ENCODE measurements at places on chromosomes 2 and 18.

DNA sequence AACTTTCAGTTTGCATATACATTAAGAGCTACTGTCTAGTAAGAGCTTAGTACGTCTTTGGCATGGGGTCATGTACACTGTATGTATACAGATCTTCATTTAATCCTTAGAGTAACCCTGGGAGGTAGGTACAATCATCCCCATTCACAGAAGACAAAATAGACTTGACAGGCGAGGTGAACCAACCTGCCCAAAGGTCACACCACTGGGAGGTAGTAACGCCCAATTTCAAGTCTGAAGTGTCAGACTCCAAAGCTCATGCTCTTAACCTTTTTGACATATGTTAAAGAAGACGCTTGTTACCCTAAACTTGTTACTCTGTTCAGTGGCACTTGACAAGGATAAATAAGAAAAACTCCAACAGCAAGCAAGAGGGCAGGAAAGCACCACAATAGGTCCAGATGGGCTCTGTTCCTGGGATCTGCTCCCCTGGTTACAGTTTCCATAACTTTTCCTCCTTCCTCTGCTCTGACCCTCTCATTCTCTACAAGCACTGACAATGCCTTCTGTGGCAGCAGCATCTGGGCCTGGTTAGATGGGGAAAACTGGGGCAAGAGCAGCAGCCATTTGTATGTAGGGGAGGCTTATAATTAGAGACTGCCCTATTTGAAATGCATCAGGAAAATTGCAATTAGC lies 64.7 kb upstream of the SERTAD2 start:
- DNase-seq = no peak

DNA sequence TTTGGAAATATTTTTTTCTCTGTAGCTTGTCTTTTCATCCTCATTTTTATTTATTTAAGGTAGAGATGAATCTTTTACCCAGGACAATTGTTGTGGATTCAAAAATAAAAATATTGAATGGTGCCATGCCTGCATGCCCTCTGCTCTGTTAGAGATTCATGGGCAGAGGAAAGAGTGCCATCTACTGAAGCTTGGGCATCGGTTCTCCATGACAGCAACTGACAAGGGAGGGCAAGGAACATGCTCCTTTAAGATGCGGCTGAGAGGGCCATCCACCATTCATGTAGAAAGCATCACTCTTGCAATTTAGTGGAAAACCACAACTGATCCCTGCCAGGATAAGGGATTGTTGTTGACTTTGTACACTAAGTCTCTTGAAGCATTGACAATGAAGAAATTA lies 79.9 kb downstream of the PARD3B start:
- DNase-seq = no peak

DNA sequence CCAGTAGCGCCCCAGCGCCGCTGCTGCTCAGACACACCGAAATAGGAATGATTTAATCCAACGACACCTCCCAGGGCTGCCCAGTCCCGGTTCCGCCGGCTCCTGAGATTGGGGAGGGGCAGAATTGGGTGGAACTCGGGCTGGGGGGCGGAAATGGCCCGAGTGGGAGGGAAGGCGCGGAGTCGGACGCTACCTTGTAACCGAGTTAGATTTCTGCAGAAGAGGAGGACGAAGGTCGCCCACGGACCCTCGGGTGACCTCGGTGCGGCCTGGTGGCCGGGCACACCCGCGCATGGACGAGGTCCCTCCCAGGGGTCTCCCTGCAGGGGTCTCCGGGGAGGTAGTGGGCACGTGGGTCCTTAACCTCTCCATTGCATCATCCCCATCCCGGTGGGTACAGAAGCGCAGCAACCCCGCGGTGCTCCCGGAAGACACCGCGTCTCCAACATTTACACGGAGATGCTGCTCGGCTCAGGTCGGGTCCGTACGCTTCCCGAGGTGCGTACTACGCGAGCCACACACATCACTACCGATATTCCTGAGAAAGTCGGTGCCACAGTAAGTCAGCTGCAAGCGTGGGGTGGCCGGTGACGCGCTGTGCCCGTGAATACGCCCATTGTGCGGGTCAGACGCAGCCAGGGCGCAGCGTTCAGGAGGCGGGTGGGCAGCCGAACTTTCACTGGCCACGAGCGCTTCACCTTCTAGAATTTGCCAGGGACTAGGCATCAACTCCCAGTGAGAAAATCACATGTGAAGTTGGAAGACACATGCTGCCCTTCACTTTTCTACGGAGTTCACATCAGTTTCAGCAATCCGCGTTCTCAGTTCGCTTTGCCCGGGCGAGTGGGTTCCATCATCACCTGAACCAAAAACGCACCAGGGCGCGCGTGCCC lies 3.0 kb downstream of the ZNF516 start:
- DNase-seq = peak; percentile 29

- DNase-seq = no peak
Measured at GRCh38 chr2:204753841-204754240, 208.6 kb downstream of the PARD3B start.

- no peak for DNase-seq
Measured at GRCh38 chr2:286774-287392, 1.0 kb downstream of the ALKAL2 start.

GRCh38 chr18:46250812-46251173 lies 146.6 kb downstream of the HAUS1 start:
- no peak for DNase-seq

- no peak for DNase-seq
Measured at GRCh38 chr2:142285480-142285879, 154.7 kb upstream of the LRP1B start.

GRCh38 chr2:108959401-108959800 lies 29.6 kb downstream of the EDAR start:
- DNase-seq = no peak

- DNase-seq = no peak
Measured at GRCh38 chr2:8786463-8786862, 51.0 kb downstream of the KIDINS220 start.

DNA sequence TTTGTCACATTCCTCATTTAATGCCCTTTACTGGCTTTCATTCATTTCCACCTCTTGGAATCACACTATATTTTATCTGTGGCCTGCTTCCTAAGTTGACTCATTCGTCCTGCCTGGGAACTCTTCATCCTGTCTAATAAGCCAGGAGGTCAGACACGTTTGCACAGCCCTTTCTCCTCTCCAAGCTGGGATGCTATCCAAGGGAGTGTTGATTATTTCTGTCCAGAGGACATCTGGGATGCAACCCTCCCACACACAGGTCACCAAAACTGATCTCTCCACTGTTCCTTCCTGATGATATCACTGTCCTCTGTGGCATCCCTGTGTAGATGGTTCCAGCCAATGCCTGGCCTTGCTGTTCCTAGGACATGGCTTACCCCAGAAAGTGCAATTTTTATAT lies 79.8 kb upstream of the NOSTRIN start:
- DNase-seq = no peak

- no peak for DNase-seq
Measured at GRCh38 chr2:32564417-32565035, 63.3 kb upstream of the TTC27 start.

DNA sequence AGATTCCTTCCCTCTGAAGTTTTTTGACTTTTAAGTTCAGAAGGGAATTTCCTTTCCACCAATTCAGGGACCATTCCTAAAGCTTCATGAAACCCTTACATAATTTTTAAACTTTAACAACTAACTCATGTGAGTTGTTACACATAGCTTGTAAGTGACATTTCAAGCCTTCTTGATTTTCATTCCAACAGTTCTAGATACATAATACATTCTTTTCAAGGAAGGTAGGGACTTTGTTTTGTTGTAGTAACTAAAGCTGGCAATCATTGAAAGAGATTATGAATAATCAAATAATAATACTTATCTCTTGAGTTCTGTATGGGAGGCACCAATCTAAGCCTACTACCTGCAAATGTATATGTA lies 45.4 kb downstream of the SETBP1 start:
- DNase-seq = no peak

DNA sequence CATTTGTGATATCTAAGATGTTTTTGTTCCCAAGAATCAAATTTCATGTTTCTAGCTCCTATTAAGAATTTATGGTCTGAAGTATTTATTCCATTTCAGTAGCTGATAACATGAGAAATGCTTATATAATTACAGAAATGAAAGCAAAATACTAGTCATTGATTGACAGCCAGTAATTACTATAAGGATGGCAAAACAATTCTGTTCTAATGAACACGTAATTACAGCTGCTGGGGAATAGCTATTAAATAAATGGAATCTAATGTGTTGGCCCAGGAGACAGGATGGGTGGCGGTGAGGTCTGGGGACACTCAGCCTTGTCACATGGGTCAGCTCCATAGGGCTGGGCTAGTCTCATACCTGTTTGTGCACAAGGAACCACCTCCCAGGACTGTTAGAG lies 263.5 kb downstream of the FHOD3 start:
- DNase-seq = no peak

- DNase-seq = no peak
Measured at GRCh38 chr2:41267929-41268659, 779.7 kb upstream of the PKDCC start.

DNA sequence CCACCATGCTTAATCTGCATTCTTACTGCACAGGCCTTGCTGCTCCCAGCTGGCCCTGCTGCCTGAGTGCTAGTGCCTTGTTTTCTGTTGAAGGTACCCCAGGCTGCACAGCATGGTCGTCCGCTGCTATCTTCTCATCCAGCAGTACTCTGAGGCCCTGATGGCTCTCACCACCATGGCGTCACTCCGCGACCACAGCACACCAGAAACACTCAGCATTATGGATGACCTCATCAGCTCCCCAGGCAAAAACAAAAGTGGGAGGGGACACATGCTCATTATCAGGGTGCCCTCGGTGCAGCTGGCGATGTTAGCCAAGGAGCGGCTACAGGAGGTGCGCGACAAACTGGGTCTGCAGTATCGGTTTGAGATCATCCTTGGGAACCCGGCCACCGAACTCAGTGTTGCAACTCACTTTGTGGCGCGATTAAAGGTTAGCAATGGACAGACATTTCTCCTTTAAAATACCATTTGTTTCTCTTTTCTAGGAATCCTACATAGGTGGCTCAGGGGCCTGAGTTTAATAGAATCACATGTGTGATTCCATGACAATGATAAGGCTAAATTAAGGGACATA lies 110.5 kb downstream of the ESCO1 start:
- no peak for DNase-seq

- DNase-seq = no peak
Measured at GRCh38 chr18:70827632-70828031, 538.8 kb downstream of the SOCS6 start.

DNA sequence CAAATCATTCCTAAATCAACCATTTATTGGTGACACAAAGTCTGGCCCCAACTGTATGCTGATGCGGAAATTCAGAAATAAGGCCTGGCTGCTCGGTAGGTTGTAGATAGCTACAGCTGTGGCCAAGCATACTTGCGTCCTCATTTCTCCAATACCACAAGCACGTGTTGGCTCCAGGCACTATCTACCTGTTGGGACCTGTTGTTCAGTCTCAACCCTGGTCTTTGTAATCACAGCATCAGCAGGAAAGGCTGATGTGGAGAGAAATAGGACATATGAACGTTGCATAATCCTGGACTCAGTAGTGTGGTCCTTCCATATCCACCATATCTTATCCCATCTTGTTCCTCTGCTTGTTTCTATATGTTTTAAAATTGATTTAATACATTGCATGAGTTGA lies 212.6 kb downstream of the PMAIP1 start:
- no peak for DNase-seq

GRCh38 chr18:24369426-24369825 lies 28.2 kb downstream of the OSBPL1A start:
- DNase-seq = no peak

DNA sequence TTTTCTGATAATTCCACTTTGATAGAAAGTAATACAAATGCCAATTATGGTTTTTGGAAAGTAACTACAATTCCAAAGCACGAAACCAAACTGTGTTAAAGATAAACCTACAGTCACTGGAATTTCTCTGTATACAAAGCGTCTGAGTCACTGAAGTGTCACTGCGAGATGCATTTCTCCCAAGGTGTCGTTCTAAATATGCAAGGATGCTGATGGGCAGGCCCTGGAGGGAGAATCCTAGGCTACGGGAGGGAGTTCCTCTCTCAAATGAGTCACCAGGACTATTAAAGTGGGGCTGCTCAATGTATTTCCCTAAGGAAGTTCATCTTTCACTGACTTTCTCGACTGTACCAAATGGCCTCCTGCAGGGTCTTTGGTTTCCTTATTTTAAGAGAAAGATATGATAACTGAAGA lies 163.8 kb upstream of the STK17B start:
- DNase-seq = no peak

DNA sequence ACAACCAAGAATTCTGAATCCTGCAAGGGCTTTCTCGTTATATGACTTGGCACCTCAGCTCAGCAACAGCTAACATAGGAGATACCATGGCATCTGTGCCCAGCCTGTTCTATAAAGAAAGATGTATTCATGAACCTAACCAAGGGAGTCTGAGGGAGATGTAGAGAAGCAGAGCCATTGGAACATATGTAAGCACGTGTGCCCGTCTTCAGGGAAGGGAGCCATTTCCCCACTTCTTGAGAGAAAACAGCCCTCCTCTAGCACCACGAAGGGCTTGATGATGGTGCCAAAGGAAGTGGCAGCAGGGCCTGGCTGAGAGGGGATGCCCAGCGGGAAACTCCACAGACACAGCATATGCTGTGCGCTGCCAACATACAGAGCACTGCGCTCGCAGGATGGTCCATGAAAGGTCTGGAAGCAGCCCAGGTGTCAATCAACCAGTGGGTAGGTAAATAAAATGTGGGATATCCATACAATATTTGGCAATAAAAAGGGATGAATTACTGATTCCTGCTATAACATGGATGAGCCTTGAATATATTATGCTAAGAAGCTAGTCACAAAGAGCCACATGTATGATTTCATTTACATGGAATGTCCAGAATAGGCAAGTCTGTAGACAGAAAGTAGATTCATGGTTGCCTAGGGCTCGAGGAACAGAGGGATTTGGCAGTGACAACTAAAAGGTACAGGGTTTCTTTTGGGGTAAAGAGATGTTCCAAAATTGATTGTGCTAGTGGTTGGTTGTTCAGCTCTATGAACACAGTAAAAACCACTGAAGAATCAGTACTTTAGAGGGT lies 16.1 kb downstream of the TMEM247 start:
- DNase-seq = no peak

DNA sequence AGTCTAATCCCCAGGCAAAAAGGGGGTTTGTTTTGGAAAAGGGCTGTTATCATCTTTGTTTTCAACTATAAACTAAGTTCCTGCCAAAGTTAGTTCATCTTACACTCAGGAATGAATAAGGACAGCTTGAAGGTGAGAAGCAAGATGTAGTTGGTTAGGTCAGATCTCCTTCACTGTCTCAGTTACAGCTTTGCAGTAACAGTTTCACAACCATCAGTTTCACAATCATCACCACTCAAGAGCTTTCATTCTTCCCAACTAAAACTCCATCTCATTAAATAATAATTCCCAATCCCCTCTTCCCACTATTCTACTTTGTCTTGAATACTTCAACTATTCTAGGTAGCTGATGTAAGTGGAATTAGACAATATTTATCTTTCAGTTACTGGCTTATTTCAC lies 200.9 kb downstream of the NYAP2 start:
- no peak for DNase-seq

DNA sequence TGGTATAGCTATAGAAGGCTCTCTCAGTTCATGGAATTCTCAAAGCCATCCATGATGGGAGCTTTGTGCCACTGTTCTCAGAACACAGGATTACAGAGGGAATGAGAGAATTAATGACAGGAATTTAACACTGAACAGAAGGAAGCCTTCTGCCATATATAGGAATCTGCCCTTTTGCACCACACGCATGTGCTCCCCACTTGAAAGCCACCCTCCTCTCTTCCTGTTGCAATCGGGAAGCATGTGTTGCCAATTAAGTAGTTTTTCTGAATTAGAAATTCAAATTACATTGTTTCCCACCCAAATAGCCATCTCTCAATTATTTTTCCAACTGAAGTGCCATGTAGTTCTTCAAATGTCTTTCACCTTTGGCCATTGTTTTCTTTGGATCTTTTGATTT lies 71.3 kb downstream of the C1D start:
- no peak for DNase-seq

Data from activated CD4-positive, alpha-beta T cell treated with anti-CD3 and anti-CD28 coated beads, Interleukin-2, amount 50 U/mL, for 4 hours (primary cell).